ENCODE measurements at places on chromosomes 3 and 15. TPM values are rescaled to one million over a fixed set of nuclear protein-coding genes. Genes with fewer than 3 reads are reported as not detected.

The ACP3 gene
- under 0.01 TPM for total RNA-seq

The CLDN16 gene
- total RNA-seq = 0.38 TPM

The GPR87 gene
- total RNA-seq = under 0.01 TPM

The ALAS1 gene
- 27.1 TPM for total RNA-seq

All from regular cardiac myocyte (primary cell).